ENCODE measurements at places on chromosomes 11 and 22.

- DNase-seq: no peak
Observed at GRCh38 chr11:118485273-118485672, 42.0 kb upstream of the TTC36 start.

DNA sequence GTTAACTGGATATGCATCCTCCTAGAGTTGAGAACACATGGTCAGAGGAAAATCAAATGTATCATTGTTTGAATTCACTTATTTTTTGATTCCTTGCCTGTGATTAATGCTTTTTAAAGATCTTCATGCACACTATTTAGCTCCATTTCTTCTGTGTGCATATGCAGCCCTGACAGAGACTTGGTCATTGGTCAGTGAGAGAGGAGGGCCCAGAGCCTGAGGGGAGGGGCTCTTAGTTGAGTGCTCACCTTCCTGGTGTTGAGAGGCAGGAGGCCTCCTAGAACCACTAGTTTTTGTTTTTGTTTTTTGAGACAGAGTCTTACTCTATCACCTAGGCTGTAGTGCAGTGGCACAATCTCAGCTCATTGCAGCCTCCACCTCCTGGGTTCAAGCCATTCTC lies 48.9 kb downstream of the TNRC6B start:
- DNase-seq: no peak

DNA sequence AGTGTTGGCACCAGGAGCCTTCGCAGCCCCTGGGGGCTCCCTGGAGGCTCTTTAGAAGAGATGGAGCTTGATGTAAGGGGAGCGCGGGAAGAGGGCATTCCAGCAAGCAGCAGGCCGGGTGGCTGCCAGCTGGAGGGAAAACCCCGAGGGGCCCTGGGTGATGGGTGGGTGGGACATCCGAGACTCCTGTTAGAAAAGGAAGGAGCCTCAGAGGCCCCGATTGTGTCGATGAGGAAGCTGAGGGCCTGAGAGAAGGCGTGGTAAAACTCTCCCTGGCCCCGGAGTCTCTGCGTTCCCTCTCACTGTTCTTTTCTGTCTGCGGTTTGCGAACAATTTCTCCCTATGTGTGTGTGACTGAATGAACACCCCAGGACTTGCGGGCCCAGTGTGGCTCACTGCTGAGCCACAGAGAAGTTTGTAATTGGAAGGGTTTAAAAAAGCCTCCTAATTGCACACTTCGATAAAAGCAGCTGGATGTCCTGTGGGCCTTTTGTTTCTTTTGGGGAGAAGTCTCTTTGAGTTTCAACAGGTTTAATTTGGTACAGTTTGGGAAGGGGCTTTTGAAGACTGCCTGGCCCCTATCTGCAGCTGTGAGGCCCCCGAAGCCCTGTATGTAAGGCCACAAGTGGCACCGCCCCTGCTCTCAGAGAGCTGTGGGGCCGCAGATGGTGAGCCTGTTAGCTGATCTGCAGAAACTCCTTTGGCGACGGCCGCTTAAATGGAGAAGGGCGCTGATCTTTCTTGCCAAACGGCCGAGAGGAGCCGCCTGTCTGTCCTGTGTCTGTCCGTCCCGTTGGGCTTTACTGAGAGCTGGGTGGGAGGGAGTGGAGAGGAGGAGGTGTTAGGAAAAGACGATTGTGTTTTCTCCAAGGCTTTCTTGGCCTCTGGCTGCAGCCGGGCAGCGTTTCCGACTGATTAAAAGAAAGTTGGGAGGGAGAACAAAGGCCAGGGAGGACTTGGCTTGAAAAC lies 2.0 kb downstream of the FBLN1 start:
- DNase-seq: no peak

GRCh38 chr22:48391820-48392219 lies 1435.9 kb downstream of the BRD1 start:
- DNase-seq: no peak

DNA sequence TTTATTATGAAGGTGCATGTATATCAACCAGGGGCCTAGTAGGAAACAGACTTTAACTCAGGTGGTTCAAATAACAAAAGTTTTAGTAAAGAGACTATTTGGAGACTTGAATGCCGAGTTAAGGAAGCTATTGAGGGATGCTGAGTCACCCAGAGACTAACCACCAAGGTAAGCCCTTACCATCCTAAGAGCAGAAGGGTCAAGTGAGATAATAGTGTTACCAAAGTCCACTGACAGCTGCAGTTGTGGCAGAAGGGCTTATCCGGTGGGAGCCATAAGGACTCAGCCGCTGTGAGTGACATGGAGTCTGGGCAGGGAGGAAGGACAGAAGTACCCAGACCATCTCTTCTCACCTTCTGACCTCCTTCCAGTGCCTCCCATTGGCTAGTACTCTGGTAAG lies 134.0 kb downstream of the INSC start:
- DNase-seq: no peak

DNA sequence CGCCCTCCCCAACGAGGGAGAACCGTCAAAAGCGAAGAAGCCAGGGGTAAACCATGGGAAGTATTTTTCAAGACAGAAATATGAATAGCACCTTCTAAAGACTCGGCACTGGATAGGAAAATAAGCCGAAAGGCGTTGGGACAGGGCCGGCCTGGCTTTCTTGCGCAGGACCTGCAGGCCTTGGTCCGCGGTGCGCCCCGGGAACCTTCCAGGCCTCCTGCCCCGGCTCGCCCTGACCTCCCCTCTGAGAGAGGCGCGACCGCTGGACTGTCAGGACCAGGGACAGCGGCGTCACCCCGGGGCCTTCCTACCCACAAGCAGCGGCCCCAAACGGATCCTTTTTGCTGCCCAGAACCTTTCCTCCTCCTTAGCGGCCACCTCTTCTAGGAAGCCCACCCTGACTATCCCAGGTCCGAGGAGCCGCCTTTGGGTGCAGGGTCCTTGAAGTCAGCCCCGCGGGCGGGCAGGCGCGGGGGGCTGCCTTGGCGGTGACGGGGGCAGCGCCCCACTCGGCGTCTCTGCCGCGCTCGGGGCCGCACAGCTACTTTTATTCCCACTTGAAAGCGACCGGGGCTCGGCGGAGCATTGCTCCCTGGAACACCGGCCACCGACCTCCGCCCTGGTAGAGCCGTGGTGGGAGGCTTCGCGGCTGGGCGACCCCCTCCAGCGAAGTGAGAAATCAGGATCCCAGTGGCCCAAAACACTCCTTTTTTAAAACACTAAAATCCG lies 650 bp upstream of the MAPK11 start:
- DNase-seq: peak; percentile 50

DNA sequence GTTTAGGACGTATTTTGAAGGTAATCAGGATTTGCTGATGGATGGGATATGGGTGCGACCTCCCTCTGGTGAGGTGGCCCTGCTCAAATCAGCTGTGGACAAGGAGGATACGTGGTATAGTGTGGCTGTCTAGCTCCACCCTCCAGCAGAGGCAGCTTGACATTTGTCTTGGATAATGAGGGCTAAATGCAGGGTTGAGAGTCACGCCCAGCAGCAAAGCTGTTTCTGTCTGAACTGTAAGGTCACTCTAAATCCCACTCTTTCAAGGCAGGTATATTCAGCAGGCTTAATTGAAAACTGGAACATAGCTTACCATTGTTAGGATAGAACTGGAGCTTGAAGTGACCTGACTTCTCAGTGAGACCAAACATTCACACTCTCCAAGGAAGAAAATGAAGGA lies 98.7 kb downstream of the SWAP70 start:
- no peak for DNase-seq

- DNase-seq: no peak
Observed at GRCh38 chr11:11836676-11837231, 5.0 kb upstream of the USP47 start.

DNA sequence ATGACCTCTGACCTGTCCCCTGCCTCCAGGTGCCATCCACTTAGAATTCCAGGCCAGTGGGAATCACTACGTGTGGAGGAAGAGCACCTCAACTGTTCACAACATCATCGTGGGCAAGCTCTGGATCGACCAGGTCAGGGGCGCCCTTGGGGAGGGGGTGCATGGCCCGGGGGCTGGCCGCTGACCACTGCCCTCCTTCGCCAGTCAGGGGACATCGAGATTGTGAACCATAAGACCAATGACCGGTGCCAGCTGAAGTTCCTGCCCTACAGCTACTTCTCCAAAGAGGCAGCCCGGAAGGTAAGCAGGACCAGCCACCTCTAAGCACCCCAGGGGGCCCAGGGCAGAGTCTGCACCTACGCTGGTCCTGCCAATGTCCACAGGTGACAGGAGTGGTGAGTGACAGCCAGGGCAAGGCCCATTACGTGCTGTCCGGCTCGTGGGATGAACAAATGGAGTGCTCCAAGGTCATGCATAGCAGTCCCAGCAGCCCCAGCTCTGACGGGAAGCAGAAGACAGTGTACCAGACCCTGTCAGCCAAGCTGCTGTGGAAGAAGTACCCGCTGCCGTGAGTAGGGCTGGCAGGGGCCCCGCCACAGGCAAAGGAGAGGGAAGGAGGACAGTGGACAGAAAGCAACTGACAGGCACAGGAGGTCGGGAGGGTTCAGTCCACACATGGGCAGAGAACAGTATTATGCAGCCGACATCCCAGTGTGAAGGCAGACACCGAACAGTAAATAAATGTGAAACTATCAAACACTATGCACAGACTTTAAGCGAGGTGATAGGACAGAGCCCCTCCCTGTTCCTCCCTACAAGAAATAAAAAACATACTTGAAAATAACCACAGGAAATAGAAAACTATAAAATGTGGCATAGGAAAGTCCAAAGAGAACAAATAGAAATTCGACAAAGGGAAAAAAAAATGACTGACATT lies 74.9 kb downstream of the MORC2 start:
- DNase-seq: no peak

DNA sequence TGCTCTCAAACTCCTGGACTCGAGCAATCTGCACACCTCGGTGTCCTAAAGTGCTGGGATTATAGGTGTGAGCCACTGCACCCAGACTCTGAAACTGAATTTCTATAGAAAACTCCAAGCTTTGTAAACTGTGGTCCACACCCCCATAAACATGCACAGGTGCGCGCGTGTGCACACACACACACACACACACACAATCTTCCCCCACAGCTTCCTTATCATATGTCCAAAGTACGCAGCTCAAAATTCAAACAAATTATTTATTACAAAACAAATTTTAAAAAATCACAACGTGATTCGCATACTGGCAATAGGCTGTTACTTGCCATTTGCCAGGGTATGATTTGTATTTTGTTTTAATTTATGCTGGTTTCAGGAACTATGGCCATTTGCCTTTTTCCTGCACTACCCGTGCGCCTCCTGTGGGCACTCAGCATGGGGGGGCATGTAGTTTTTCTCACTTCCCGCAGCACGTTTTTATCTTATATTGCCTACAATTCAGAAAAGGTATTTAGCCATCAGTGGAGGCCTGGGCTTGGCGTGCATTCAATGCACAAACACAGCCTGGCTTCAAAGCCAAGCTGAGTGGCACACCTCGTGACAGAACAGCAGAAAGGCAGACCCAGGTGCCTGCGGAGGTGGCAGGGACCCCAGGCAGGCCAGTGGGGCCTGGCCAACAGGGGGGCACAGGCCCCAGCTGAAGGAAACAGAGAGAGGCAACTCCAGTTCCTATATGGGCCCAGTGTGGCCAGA lies 10.8 kb upstream of the SNX32 start:
- DNase-seq: no peak

- DNase-seq: no peak
Observed at GRCh38 chr11:14370496-14370895, 11.5 kb upstream of the RRAS2 start.

DNA sequence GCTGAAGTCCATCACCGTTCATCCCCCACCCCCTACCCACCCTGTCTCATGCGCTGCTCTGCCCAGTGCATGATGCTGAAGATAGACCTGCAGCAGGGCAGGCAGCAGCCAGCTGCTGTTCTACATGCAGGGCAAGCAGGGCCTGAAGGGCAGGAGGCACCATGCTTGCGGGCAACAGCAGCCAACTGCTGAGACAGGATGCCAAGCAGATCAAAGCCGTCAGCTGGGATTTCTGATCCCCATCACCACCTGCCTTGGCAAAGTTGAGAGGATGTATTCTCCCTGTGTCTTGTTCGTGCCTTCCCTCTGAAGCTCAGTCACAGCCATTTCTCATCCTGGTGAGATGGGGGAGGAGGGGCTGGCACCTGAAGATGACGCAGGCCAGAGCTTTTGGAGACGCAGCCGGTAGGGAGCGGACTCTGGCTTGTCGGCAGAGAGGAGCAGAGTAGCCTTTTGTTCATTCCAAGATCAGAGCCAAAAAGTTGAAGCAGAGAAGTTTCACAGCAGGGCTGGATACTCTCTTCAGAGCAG lies 227.0 kb downstream of the GRIK4 start:
- no peak for DNase-seq

Data from stimulated activated CD4-positive, alpha-beta T cell treated with anti-CD3 and anti-CD28 coated beads, Interleukin-1b, Interleukin-23, amount 100 ng/mL, for 1 hour (primary cell).